B cell (primary cell): ENCODE measurements at places on chromosomes 11 and 22. TPM values are rescaled to one million over a fixed set of nuclear protein-coding genes. Genes with fewer than 3 reads are reported as not detected.

Gene TTC36
- 0.73 and 0.79 TPM in 2 replicates for total RNA-seq

Gene OR8G5
- total RNA-seq = not detected in 2 replicates

Gene GSTT2B
- total RNA-seq = not detected in 2 replicates

Gene KIF18A
- 4.1 and 4.2 TPM in 2 replicates for total RNA-seq

Gene NCAM1
- 0.32 and 0.37 TPM in 2 replicates for total RNA-seq
